ENCODE measurements at places on chromosomes 5 and 9.

DNA sequence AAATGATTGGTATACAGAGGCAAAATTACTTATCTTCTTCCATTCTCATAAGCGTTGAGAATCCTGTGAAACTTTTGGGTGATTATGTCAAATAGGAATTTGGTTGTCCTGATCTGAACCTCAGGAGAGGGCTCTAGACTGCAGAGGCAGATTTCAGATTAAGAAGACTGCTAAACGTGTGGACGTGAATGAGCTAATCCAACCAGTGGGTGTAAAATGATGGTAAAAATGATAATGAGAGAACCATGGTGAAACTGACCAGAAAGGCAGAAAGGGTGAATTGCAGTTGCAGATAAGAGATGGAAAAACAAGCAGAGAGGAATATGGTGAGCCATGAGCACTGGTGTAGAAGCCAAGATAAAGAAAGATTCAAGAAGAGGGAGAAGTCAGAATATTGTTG lies 1200.2 kb upstream of the CDH6 start:
- no peak for DNase-seq

- DNase-seq, result no peak
Measured at GRCh38 chr9:107674721-107675277, 185.2 kb upstream of the KLF4 start.

- no peak for DNase-seq
Measured at GRCh38 chr5:169442403-169442874, 141.1 kb upstream of the SPDL1 start.

- no peak for DNase-seq
Measured at GRCh38 chr9:93096811-93097382, 880 bp downstream of the CARD19 start.

- no peak for DNase-seq
Measured at GRCh38 chr5:129760636-129761325, 12.9 kb downstream of the MINAR2 start.

- no peak for DNase-seq
Measured at GRCh38 chr5:67028371-67028770, 168.2 kb downstream of the CD180 start.

GRCh38 chr9:136881691-136882108 lies 4.6 kb upstream of the TRAF2 start:
- no peak for DNase-seq

DNA sequence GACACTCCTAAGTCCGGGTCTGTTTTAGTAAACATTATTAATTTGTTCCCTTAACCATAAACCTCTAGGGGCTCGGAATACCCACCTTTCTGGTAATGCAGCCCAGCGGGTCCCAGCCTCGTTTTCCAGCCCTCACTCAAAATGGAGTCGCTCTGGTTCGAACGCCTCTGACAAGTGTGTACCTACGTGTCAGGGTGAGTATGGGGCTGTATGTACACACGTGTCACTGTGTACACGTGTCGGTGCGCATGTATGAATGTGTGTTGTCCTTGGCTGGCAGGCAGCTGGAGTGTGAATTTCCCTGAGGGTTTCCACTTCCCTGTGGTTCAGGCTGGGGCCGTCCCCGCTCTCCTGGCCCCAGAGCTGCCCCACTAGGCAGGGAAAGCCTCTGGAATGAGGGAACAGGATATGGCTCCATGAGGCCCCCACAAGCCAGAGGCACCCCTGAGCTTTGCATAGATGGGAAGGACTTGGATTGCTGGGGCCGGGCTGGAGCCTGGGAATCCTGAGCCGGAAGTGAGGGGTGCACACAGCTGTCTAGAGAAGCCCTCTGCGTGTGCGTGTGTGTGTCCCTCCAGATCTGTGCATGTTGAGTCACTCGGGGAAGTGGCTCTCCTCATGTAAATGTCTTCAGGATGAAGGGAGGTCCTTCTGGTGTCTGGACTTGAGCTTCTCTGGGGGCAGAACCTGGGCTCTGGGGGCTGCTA lies 160.8 kb upstream of the IER5L start:
- no peak for DNase-seq

DNA sequence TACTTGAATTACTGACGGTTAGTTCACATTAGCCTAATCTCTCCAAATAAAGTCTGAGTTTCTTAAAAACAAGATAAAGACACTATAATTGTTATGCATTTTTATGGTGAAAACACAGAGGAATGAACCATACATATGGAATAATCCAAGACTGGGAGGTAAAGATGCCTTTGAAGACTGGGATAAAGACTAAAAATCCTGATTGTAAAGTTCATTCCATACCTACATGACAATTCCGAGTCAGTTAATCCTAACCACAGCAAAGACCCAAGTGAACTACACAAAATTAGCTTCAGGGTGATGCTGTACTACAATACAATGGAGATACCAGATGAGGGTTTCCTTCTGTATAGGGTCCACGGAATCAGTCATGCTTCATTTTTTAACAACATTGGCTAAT lies 6.3 kb downstream of the AP3B1 start:
- no peak for DNase-seq

- DNase-seq, result no peak
Measured at GRCh38 chr9:121105531-121105930, 30.8 kb downstream of the CNTRL start.

DNA sequence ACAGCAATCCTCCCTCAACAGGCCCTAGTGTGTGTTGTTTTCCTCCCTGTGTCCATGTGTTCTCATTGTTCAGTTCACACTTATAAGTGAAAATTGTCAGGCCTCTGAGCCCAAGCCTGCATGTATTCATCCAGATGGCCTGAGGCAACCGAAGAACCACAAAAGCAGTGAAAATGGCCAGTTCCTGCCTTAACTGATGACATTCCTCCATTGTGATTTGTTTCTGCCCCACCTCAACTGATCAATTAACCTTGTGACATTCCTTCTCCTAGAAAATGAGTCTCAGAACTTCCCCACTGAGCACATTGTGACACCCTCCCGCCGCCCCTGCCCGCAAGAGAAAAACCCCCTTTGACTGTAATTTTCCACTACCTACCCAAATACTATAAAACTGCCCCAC lies 17.4 kb upstream of the TRPC7 start:
- DNase-seq, result no peak

DNA sequence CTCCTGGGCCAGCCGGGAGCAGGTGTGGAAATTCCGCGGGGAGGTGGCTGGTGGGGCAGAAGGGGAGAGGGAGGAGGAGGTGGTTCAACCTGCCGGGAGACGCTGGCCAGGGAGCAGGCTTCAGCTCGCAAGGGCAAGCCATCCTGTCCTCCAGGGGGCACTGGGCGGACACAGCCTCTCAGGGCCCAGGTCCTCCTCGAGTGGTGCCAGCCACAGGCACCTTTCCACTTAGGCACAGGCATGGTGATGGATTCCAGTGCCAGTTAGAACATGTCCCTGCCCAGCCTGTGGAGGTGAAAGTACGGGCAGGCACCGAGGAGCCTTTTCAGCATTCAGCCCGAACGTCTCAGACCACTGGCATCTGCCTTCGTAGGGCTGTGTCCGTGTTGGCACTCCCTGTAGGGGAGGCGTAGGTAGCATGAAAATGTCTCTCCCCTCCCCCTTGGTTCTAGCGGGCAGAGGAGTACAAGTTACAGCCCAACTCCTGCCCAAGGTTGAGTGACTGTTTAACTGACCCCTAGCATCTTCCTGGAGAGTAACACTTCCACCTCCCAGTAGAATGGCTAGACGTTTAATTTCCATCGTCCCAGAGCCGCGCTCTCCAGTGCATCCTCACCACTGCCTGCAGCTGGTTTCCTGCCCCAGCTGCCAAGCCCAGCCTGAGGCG lies 48.9 kb downstream of the DAB2IP start:
- DNase-seq, result no peak

GRCh38 chr5:132414634-132415378 lies 45.3 kb downstream of the SLC22A5 start:
- no peak for DNase-seq

GRCh38 chr5:75509956-75510355 lies 1.5 kb downstream of the CERT1 start:
- DNase-seq, result peak; percentile 17

DNA sequence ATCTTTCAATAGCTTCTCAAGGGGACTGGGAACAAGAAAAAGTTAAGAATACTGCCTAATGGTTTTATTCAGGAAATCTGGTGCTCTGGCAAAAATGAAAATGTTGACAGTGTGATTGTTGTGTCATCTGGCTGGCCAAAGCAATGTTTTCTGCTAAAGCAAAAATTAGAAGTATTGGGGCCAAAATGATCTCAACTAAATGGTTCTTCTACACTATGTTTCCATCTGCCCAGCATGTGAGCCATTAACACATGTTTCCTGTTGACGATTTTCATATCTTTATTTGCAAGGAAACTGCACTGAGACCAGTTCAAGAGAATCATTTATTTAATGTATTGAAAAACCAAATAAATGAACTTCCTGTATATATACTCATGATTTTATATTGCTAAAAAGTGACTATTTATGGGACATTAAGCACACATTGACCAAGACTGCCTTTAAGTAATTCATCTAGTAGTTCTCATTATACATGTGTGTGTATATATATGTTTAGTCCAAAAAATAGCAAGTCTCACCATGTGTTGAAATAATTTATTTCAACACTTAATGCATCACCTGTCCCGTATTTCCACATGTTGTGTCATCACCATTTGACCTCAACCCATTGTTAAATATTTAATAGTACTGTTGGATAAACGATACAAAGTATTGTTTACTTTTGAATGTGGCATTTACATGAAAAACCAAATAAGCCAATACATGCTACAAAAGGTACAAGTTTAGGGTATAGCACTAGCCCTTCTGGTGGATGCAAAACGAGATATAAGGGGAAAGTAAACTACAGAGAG lies 7.5 kb upstream of the FST start:
- no peak for DNase-seq

Data from hematopoietic multipotent progenitor cell treated with erythropoietin and hydrocortisone succinate and interleukin-3 and kit ligand, for 17 days (in vitro differentiated cells).